ENCODE measurements at places on chromosomes 1 and 21.

DNA sequence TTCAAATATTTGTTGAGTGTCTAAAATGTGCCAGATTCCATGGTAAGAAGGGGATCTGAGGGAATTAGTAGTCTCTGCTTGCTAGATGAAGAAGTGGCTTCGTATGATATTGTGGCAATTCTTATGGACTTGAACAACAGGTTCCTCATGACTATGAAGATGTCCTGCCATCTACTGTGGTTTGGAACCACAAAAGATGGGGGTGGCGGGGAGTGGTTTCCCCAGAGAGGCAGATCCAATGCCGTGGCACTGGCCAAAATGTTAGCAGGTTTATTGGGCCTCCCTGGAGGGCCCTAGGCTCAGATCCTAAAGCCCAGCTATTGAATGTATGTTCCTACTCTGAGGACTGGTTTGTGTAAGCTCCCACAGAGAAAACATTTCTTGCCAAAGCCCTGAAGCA is 120.8 kb downstream of the RGS2 start:
- no peak for DNase-seq

- DNase-seq = no peak
Measured at GRCh38 chr1:164712131-164713036, 153.4 kb downstream of the PBX1 start.

DNA sequence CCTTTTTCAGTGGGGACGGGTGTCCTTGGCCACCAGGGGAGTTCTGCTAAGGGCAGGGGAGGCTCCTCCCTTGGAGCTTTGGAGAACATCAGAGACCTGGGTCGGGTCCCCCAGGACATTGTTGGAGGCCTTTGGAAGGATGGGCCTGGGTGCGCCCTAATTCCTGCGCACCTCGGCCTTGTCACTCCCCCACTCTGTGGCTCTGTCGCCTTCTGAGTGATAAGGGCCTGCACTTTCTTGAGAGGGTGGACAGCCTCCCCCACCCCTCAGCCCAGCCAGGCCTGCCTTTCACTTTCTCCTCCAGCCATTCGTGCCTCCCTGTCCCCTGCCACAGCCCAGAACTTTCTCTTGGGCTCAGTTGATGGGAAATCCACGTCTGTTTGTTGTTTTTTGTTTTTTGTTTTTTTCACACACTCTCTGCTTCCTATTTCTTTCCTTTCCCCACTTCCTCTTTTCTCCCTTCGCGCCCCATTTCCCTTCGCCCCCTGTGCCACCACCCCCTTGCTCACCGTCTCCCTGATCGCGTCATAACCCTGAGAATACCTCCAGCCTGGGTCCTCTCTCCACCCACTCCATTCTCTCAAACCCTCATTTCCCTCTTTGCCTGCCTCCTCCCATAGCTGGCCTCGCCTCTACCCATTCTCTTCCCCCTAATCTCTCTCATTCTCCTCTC is 85.6 kb downstream of the PAX7 start:
- no peak for DNase-seq

GRCh38 chr1:187617776-187618175 is 789.0 kb downstream of the PLA2G4A start:
- no peak for DNase-seq

DNA sequence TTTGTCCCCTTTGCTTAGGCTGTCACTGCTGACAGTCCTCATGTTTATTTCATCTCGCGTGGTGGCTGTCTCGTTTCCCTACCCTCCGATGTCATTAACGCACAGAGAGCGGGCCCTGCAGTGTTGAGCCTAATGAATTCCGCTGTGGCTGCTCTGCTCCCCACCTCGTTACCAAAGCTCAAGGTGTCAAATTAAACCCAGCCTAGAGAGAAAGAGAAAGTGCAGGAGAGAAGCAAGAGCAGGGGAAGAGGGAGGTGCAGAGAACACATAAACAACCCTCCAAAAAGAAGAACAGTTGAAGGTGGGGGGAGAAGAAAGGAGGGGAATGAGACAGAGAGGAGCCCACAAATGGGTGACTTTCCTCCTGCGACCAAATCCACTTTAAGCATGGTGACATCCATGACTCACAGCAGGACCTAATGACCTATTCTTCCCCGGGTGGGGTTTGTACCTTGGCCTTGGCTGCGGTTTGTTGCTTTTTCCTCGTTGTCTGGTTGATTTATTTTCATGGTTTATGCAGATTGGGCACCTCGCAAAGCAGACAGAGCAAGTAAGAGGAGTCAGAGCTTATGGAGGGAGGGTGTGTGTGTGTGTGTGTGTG is 92.5 kb downstream of the PBX1 start:
- no peak for DNase-seq

GRCh38 chr1:4132352-4133296 is 232.6 kb upstream of the C1orf174 start:
- DNase-seq = no peak

GRCh38 chr1:89894210-89895201 is 73.7 kb downstream of the LRRC8D start:
- no peak for DNase-seq

GRCh38 chr1:54777431-54777830 is 13.1 kb upstream of the PARS2 start:
- DNase-seq = no peak

GRCh38 chr21:15443740-15444117 is 286.1 kb upstream of the USP25 start:
- no peak for DNase-seq

DNA sequence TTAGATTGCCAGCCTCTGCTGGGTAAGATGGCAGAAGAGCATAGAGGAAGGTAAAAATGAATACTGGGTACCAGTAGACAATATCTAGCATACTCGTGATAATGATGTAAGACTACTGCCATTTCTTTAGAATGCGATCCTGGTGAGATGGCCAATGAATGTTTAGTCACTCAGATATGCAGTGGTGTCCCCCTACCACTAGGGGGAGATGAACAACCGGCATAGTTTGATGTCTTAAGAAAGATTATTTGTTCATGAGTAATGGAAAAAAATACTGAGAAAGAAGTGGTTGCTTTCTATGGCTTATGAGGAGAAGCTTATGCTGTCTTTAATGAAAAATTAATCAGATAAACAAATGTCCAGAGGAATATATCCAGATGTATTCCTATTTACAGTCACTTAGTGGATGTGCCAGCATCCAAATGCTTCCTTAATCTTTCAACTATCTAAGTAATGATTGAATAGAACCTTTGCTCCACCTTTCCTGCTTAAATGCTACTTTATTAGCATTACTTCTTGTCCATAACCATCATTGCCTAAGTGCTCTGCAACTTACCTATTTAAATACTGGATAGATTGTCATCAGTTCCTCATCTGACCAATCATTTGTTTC is 256.6 kb downstream of the ST6GALNAC3 start:
- DNase-seq = peak; percentile 29

DNA sequence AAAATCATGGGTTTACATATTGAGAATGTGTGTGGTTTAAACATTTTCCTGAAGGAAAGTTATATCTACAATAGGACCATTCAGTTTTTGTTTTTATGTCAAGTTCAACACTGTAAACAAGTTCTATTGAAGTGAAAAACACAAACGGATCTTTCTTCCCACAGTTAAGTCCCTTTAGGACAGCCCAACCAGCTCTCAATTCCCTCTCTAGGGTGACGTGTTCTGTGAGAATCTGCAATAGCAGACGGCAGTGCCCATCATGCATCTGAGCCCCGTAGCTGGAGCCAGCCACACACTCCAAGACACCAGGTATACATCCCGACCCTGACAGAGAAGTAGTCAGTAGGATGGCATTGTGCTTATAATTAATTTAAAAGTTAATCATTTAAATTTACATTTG is 26.3 kb upstream of the IVNS1ABP start:
- DNase-seq = no peak

- no peak for DNase-seq
Measured at GRCh38 chr1:208225954-208226937, 17.9 kb downstream of the PLXNA2 start.

DNA sequence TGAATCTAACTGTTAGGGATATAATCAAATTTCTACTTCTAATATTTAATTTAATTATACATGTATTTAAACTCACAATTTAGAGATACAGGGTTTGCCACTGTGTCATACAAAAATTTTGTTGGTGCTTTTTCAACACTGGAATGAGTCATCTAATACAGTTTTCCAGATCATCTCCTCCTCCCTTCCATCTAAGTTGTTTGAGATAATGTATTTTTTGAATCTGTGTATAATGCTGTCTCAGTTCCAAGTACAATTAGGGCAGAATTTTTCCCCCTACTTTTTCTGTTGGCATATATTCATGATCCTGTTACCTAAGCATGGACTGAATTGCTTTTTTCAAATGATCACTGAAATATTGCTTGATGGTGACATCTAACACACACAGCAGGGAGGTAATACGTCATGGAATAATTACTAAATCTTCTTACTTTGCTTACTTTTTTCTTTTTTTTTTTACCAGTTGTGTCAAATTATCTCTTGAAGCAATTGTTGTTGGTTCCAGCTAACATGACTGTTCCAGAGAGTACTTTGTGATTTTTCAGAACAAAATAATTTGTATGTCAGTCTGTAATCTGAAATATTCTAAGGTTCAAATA is 146.0 kb downstream of the MAGI3 start:
- no peak for DNase-seq

GRCh38 chr1:232218955-232219865 is 410.7 kb downstream of the SIPA1L2 start:
- DNase-seq = no peak

DNA sequence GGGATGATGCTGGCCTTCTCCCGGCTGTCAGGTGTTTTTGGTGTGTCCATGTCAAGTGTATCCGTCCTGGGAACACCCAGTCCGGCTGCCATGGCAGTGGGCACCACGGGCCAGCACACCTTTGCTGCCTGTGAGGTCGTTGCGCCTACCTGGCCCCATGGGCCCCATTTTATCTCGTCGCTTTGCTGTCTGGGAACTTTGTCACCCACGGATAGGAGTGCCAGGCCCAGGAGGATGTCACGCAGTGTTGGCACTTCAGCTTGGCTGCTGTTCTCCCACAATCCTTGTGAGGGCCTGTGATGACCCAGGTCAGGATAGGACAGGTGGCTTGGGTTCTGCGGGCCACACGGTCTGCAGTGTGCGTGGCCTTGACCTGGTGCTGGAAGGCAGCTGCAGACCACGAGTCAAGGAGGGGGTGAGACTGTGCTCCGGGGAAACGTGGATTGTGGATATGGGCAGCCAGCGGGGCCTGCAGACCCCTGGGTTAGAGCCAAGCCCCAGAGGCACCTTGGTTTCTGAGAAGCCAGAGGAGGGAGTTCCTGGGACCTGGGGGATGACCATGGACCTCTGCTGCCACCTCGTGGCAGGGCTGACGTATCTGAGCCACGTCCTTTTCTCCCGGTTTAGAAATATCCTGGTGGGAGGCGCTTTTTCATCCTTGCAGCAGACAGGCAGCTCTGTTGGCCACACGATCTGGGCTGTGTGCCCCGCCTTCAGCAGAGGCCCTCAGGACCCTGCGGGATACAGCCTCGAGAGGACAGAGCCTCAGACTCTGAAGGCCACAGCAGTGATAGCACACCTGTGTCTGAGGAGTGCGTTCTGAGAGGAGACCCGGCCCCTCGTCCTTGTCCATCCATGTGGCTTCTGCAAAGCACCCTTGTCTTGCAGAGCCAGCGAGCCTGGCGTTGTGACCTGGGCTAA is 161.1 kb upstream of the COL6A1 start:
- peak; percentile 65 for DNase-seq

GRCh38 chr1:109783436-109783835 is 19.7 kb upstream of the EPS8L3 start:
- no peak for DNase-seq

- no peak for DNase-seq
Measured at GRCh38 chr1:9518454-9518998, 20.7 kb upstream of the SLC25A33 start.

DNA sequence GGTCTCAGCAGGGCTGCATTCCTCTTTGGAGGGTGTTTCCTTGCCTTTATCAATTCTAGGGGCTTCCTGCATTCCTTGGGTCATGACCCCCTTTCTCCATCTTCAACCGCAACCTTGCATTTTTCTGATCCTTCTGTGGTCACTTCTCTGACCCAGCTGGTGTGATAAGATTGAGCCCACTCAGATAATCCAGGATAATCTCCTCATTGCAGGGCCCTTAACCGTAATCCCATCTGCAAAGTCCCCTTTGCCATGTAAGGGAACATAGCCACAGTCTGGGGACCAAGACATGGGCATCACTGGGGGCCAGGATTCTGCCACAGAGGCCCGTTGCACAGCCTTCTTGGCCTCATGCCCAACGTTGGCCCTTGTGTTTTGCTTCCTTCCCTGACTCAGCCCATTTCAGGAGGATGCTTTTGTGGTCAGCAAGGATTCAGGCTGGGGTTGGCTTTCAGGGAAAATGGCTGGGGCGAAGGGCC is 35.0 kb upstream of the IL19 start:
- DNase-seq = no peak

- DNase-seq = no peak
Measured at GRCh38 chr1:59926381-59927123, at the start of gene CYP2J2. CYP2J2 (minus strand) TSS chr1:59926773; CDS start chr1:59926746, 27 bp downstream.

DNA sequence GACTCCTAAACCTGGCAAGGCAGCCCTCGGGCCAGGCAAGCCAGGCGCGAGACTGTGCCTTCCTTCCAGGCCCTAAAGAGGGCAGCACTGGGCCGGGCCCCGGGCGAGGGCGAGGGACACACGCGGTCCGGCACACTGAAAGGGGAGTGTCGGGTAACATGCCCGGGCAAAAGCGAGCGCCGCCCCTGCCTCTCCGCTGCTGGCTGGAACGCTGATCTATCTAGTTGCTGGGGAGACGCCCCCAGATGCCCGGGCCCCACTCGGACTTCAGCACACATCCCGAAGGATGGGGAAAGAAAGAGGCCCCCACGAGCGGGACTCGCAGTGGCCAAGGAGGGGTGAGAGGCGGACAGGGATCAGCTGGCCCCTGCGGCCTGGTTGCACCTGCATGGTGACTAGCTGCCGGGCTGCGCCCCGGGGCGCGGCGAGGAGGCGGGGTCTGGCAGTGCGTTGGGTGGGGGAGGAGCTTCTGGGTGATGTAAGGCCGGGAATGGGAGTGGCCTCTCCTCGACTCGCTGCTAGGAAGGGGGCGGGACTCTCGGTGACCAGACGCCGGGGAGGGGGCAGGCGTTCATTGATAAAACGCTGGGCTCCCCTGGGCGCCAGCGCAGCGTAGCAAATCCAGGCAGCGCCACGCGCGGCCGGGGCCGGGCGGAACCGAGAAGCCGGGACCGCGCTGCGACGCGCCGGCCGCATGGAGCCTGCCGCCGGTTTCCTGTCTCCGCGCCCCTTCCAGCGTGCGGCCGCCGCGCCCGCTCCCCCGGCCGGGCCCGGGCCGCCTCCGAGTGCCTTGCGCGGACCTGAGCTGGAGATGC is at the start of gene PLK3:
TSS of gene PLK3 (plus strand) at position 608 of the 815 bp plus-strand sequence. CDS start at position 695, 87 bp downstream.
- DNase-seq = peak; percentile 98

- no peak for DNase-seq
Measured at GRCh38 chr1:54108156-54108555, 44.6 kb downstream of the CDCP2 start.

- no peak for DNase-seq
Measured at GRCh38 chr1:190658907-190659306, 181.2 kb upstream of the BRINP3 start.

GRCh38 chr1:168614235-168614634 is 37.8 kb downstream of the XCL1 start:
- no peak for DNase-seq

DNA sequence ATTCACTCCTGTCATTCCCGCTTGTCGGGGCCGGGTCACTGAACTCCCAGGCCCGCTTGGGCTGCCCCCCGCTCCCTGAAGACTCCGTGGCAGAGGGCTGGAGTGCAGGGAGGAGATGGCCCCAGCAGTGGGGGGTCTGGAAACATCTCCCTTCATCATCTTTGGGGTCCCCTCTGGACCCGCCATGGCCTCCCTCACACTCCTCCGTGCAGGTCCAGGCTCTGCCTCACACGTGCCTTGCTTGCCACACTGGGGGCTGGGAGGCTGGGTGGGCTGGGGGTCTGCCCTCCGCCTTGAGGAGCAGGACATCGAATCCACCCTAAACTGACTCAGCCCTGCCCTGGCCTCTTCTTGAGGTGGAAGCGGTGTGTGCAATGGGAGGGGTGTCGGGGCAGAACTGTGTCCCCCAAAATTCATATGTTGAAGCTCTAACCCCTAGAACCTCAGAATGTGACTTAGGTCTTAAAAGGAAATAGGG is 35.2 kb downstream of the POFUT2 start:
- no peak for DNase-seq

All from HL-60 (cell line).